Mononuclear cell (primary cell): ENCODE measurements at places on chromosomes 1 and 21. TPM values are rescaled to one million over a fixed set of nuclear protein-coding genes. Genes with fewer than 3 reads are reported as not detected.

SLC9A1 gene
- 6.4 TPM for total RNA-seq

BSND gene
- not detected for total RNA-seq

PRELP gene
- not detected for total RNA-seq

RUNX1 gene
- 51.2 TPM for total RNA-seq

ANGPTL3 gene
- total RNA-seq: not detected
